Right atrium auricular region (tissue), 2 donors: ENCODE measurements at places on chromosomes 2 and 18. TPM values are rescaled to one million over a fixed set of nuclear protein-coding genes. Genes with fewer than 3 reads are reported as not detected.

CHRND gene
- total RNA-seq: 0.19 TPM

- H3K27me3 ChIP-seq: no peaks in the 10 kb centered on the region
- no peaks in the 10 kb centered on the region for H3K4me1 ChIP-seq
- no peak overlapping the region for H3K4me3 ChIP-seq
- H3K36me3 ChIP-seq: no peaks in the 10 kb centered on the region
- DNase-seq: no peak
- no peak overlapping the region for H3K27ac ChIP-seq
Measured at GRCh38 chr2:66334237-66335029, 100.5 kb upstream of the MEIS1 start.

DNA sequence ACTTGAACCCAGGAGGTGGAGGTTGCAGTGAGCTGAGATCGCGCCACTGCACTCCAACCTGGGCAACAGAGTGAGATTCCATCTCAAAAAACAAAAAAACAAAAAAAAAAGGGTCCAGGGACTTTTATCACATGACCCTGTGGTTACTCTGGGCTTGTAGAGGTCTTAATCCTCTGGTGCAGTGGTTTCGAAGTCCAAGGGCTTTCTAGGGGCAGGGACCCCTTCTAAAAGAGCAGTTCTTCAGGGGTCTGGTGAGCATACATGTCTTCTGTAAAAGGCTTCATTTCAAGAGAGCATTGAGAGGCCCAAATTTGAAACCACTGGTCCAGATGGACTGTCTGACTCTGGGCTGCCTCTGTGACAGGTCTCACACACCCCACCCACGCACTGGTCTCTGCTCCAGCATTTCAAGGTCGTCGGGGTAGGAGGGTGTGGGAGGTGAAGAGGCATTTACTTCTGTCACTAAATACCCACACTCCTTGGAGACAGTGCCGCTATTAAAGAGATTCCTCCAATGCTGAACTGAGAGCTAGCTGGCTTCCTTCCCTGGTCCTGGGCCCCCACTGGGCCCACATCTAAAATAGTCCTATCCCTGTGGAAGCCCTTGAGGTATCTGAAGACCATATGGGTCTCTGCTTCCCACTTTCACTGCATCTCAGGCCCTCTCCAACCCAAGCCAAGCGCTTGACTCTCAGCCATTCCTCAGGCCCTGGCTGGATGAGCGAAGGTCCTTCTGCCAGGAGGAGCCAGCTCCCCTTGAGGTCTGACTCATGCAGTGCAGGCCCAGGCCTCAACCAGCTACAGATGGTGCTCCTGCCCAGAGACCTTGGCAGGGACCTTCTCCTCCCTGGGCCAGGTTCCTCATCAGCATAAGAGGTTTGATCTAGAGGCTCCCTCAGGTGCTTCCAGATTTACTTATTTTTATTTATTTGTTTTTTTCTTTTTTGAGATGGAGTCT, 44.8 kb downstream of the PAX8 start:
- H3K4me1 ChIP-seq: peaks cover 27% of the 10 kb centered on the region
- H3K36me3 ChIP-seq: no peaks in the 10 kb centered on the region
- no peak overlapping the region for H3K4me3 ChIP-seq
- no peak for DNase-seq

GRCh38 chr2:240593026-240593702, 6.6 kb downstream of the CAPN10 start:
- no peak for DNase-seq
- peaks cover 53% of the 10 kb centered on the region for H3K4me1 ChIP-seq
- no peaks in the 10 kb centered on the region for H3K27me3 ChIP-seq
- H3K4me3 ChIP-seq: no peak overlapping the region
- peak overlapping the region; percentile 69 for H3K27ac ChIP-seq

- no peaks in the 10 kb centered on the region for H3K4me1 ChIP-seq
- no peaks in the 10 kb centered on the region for H3K36me3 ChIP-seq
- H3K27me3 ChIP-seq: no peaks in the 10 kb centered on the region
- peak overlapping the region; percentile 65 for H3K4me3 ChIP-seq
- peak overlapping the region; percentile 42 for H3K27ac ChIP-seq
Measured at GRCh38 chr2:216081012-216081411, 597 bp downstream of the PECR start.

- H3K27me3 ChIP-seq: no peaks in the 10 kb centered on the region
- no peaks in the 10 kb centered on the region for H3K4me1 ChIP-seq
- H3K4me3 ChIP-seq: no peak overlapping the region
- H3K36me3 ChIP-seq: no peaks in the 10 kb centered on the region
- H3K27ac ChIP-seq: no peak overlapping the region
Measured at GRCh38 chr2:111675419-111676194, 208.4 kb downstream of the ANAPC1 start.

CNPPD1 gene
- 32.4 TPM for total RNA-seq

DNA sequence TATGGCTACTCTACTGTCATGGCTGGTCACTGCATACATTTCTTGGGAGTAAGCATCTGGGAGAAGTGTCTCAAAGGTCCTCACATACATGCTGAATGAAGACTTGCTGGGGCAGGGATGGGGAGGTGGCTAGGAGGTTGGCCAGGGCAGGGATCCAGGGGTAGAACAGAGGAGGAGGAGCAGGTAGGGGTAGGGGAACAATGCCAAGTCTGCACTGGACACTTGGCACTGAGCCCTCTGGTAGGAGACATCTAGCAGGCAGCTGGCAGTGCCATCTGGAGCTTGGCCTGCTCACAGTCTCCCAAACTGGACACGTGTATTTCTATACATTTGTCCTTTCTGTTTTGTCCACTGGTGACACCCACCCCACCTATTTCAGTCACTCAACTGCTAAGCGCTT, 62.7 kb upstream of the REV1 start:
- peaks cover 19% of the 10 kb centered on the region for H3K36me3 ChIP-seq
- DNase-seq: no peak
- H3K27me3 ChIP-seq: no peaks in the 10 kb centered on the region
- H3K4me3 ChIP-seq: no peak overlapping the region

DNA sequence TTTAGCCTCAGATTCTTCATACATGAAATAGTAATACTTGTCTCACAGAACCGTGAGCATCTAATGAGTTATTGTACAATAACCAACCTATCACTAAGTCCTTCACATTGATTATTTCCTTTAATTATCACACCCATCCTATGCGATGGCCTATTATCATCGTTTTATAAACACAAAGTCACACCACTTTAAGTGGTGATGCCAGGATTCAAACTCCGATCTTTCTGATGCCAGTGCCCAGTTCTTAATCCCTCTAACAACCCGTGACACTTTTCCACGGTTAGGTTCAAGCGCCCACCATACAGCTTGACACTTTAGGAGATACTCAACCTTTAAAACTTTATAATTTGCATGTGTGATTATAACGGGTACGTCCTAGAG, 523 bp upstream of the ALMS1 start:
- H3K36me3 ChIP-seq: no peaks in the 10 kb centered on the region
- peak overlapping the region; percentile 85 for H3K4me3 ChIP-seq
- no peaks in the 10 kb centered on the region for H3K27me3 ChIP-seq

GRCh38 chr2:159179696-159180095, 106.8 kb downstream of the WDSUB1 start:
- H3K4me3 ChIP-seq: no peak overlapping the region
- DNase-seq: no peak
- H3K27ac ChIP-seq: no peak overlapping the region

- no peaks in the 10 kb centered on the region for H3K4me1 ChIP-seq
- no peak overlapping the region for H3K4me3 ChIP-seq
- no peak overlapping the region for H3K27ac ChIP-seq
- DNase-seq: no peak
- peaks cover 15% of the 10 kb centered on the region for H3K36me3 ChIP-seq
Measured at GRCh38 chr2:105308382-105309146, 21.0 kb downstream of the TGFBRAP1 start.

PJVK gene
- total RNA-seq: 0.59 TPM

GALNT14 gene
- 0.15 TPM for total RNA-seq

GRCh38 chr2:118670838-118671237, 176.6 kb downstream of the EN1 start:
- H3K27me3 ChIP-seq: no peaks in the 10 kb centered on the region
- no peak overlapping the region for H3K27ac ChIP-seq
- DNase-seq: no peak
- peaks cover 26% of the 10 kb centered on the region for H3K4me1 ChIP-seq
